Left renal cortex interstitium (tissue), 4 donors: ENCODE measurements at places on chromosomes 1 and 21.

- DNase-seq: no peak
Observed at GRCh38 chr1:236090741-236091147, 25.9 kb upstream of the NID1 start.

DNA sequence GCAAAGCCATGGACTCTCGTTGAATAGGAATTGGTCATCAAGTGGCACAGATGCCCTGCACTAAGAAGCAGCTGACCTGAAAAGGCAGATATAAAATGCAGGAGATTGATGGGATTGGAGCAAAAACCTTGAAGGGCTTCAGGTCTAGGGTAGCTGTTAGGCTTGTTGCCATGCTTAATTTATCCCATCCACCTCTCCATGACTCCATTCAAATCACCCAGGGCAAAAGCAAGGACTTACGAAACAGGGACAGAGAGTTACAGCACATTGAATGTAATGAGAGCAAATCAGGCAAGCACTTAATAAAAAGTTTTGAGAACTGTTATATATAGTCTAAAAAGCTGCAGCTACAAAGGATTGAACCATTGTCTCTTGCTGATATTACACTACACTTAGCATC lies 298.2 kb upstream of the ESRRG start:
- no peak for DNase-seq

DNA sequence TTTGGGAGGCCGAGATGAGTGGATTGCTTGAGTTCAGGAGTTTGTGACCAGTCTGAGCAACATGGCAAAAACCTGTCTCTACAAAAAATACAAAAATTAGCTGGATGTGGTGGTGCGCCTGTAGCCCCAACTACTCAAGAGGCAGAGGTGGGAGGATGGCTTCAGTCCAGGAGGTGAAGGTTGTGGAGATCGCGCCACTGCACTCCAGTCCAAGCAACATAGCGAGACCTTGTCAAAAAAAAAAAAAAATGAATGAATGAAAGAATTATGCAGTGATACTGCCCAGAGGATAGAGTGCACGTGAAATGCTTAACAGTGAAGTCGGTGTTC lies 429 bp upstream of the DPH2 start:
- no peak for DNase-seq

GRCh38 chr1:147627435-147628110 lies 42.8 kb downstream of the ACP6 start:
- DNase-seq: no peak

GRCh38 chr1:84705513-84705912 lies 15.3 kb upstream of the SSX2IP start:
- no peak for DNase-seq
